ENCODE measurements at places on chromosomes 3 and 15.

- no peak for DNase-seq
Observed at GRCh38 chr15:80841541-80841940, 62.4 kb downstream of the CEMIP start.

GRCh38 chr15:80326270-80326669, 74.3 kb upstream of the CTXND1 start:
- no peak for DNase-seq

DNA sequence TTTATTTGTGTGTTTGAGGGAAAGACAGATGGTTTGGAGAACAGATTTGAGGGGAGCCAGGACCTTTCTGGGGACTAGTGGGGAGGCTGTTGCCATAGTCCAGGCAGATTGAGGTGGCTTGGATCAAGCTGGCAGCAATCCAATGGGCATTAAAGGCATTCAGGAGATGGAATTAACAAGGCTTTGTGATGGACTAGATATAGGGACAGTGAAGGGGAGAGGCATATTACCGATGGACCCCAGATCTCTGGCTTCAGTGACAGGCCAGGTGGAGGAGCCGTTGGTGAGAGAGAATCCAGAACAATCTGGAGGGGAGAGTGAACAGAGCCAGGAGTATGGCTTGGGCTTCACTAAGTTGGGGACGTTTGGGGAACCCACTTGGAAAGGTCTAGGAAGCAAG, 124.8 kb downstream of the EEFSEC start:
- DNase-seq, result no peak

- DNase-seq, result no peak
Observed at GRCh38 chr3:12946251-12946648, 104.9 kb upstream of the RPL32 start.

DNA sequence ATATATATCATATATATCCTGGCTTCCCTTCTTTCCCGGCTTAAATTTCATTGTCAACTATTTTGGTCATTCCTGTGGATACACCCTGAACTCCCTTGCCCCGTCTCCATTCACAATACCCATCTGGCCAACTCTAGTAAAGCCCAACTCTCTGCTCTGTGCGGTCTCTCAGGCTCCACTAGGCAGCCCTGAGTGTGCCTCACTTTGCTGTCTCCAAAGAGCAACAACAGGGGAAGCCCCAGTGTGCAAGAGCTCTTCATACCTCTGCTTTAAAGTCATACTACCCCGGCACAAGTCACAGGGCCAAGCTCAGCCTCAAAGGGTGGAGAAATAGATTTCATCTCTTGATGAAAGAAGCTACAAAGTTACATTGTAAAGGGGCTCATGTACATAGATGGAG, 18.9 kb upstream of the FEM1B start:
- DNase-seq, result no peak

DNA sequence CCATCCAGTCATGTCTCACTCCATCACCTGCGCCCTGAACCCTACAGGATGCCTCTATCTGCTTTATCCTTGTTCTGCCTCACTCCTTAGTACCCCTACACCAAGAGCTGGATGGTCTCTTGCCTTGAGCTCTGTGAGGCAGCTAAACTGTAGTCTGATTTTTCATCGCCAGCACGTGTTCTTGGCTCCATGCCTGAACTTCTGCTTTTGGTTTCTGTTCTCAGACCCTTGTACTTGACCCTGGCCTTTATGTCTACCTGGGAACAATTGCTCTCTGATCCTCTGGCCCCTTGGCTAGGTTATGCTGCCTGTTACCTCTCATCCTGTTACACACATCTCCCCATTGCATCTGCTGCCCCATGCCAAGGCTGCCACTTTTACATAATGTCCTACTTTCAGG, 318.0 kb upstream of the LMCD1 start:
- no peak for DNase-seq
